ENCODE measurements at places on chromosomes 2 and 18.

- DNase-seq = no peak
Measured at GRCh38 chr2:53998834-53999233, 28.0 kb upstream of the PSME4 start.

DNA sequence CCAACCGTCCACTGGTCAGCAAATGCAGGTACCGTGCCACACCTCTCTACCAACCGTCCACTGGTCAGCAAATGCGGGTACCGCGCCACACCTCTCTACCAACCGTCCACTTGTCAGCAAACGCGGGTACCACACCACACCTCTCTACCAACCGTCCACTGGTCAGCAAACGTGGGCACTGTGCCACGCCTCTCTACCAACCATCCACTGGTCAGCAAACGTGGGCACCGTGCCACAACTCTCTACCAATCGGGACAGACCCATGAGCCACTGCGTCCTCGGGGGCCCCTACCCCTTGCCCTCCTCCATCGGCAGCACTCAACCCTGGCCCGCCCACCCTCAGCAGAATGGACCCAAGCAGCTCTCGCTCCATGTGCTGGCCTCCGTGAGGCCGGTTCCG, 226.4 kb upstream of the SALL3 start:
- DNase-seq = no peak

DNA sequence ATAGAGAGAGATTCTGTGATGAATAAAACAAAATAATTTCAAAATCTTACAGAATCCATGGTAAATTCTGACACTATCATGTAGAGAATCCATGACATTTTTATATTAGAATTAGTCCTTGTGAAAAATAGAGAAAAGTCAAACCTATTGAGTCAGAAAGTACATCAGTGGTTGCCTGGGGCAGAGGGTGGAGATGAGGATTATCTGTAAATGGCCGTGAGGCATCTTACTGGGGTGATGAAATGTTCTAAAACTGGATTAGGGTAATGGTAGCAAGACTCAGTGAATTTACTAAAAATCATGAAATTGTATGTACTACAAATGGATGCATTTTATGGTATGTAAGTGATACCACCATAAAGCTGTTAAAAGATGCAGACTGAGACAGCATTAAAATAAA, 323.1 kb downstream of the SLC8A1 start:
- DNase-seq = no peak

DNA sequence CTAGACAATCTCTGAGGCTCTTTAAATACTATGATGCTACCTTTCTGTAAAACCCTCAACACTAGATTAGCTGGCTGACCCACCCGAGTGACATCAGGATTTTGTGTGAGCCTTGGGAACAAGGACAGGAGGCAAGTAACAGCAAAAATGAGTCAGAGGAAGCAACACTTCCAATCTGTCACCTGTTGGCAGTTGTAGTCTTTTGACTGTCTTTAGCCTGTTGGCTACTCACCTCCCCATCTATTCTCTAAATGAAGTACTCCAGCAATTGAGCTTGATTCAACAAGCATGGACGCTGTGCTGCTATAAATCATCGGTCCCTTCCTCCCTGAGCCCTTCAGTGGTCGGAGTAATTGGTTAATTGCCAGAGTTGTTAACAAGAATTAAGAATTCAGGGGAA, 898.7 kb downstream of the BCL11A start:
- DNase-seq = no peak

DNA sequence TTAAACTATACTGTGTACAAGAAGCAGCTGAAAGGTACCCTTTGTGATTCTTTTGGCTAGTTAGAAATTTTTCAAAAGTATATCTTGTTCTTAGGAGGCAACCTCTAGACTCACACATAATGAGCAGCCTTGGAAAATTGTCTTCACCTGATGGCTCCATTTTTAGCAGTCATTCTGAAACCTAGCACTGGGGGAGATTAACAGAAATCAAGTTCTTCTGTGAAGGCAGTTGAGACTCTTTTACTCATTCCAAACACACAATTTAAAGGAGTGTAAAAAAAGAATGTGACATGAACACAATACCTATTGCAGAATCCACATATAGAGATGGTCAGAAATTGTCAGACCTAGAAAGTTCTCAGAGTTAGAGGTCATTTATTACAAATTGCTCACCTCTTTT, 197.7 kb downstream of the UBE2E3 start:
- DNase-seq = no peak

DNA sequence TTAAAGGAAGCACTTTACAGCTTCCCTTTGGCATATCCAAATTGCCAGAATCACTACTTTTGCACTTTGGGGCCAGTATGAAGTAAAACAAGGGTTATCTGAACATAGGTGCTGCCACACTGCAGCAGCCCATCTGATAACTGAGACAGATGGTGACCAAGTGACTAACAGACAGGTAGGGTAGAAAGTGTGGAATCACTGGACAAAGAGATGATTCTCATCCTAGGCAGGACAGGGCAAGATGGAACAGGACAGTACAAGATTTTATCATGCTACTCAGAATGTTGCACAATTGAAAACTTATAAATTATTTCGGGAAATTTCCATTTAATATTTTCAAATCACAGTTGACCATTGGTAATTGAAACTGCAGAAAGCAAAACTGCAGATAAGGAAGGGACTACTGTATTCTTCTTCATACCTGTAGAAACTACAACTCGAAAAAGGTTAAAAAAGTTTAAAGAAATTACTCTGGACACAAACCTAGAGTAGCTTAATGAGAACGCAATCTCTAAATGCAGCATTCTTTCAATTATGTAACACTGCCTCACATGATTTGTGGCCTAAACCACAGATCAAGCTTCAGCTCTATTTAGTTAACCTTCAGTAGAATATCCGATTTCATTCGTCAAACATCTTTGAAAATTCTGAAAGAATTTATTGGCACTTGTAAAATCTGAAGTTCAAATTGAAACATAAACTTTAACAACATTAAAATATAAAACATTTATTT, 31.4 kb downstream of the HEATR5B start:
- DNase-seq = no peak

DNA sequence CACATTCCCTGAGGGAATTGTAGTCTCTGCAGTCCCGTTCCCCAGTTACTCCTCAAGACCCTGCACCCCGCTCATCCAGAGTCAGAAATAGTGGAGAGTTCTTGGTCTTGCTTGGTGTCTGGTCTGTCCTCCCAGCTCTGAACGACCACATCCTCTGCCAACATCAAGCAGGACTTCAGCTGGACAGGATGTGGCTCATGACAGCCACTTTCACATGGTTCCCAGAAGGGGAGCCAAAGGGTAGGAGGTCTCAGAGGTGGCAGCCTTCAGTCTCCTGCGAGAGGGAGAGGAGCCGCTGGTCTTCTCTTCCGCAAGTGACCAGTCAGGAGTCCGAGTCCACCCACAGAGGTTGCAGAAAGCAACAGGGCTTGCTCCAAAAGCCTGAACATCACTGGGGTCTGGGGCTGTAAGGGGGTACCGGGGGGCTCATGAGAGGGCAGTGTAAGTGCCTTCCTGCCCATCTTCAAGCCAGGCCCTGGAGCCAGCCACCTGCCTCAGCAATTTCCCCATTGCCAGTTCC, 29.8 kb downstream of the B3GNT7 start:
- no peak for DNase-seq

DNA sequence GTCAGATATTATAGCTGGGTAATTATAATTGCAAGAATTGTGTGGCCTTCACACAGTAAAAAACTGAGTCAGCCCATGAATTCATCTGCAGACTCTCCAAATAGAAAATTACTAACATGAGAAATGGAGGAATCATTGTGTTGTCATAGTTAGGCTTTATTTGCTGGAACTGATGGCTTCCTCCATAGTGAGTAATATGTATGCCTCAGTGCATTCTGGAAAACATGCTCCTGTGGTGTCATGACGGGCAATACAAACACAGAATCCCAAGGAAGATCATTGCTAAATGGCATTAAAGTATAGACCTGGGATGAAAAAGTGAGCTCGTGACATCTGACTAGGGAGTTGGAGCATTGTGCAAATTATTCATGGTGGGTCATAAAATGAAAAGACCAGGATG, 23.6 kb upstream of the NMS start:
- no peak for DNase-seq

GRCh38 chr2:11811036-11811654, 64.7 kb downstream of the LPIN1 start:
- DNase-seq = no peak

DNA sequence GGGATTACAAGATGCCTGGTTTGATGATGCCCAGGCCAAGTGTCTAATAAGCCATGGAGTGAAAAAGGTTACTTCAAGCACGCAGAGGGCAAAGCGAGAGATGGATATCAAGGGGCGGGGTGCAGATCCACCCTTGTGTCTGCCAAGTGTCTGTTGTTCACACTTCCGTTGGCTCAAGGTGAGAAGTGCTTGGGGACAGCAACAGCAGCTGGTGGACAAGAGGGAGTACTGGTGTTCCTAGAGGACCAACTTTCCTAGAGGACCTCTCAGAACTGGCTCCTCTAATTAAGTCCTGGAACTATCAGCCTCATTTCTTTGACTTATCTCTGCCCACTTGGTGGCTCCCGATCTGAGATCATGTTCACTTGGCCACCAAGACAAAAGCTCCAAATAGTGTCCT, 299.1 kb downstream of the PRKCE start:
- DNase-seq = no peak

- DNase-seq = peak; percentile 57
Measured at GRCh38 chr2:222318026-222318711, 19.4 kb upstream of the PAX3 start.

GRCh38 chr2:148253685-148254084, 232.8 kb downstream of the MBD5 start:
- DNase-seq = no peak

- no peak for DNase-seq
Measured at GRCh38 chr18:415617-416612, 84.6 kb downstream of the COLEC12 start.

DNA sequence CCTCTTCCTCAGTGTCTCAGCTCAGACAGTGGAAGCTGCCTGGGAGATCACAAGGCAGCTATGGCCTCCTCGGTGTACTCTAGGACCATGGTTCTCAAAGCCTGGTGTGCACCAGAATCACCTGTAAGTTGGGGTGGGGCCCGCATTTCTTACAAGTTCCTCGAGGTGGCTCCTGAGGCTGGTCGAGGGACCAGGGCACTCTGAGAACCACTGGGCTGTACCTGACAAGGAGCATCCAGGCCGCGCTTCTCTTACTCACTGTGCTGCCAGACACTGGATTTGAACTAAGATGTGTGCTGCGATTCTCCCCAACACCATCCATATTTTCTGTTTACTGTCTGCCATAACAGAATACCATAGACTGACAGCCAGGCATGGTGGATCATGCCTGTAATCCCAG, 59.5 kb downstream of the DIPK1C start:
- DNase-seq = no peak

DNA sequence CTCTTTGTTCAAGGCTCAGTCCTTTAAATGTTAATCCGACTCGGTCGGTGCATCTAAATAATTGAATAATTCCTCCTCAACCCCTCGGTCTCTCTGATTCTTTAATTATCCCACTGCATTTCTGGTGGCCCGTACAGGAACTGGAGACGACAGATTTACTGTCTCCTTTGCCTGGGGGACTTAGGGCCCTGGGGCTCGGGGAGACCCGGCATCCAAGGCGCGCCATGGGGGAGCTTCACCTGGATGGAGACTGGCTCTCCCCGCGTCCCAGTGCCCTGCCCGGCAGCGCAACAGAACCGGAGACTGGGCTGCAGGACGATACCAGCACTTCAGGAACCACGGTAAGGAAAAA, 47.7 kb upstream of the SELENOI start:
- DNase-seq = no peak

GRCh38 chr2:1283020-1283801, 130.1 kb upstream of the TPO start:
- DNase-seq = no peak

GRCh38 chr2:170598067-170598395, 117.1 kb upstream of the SP5 start:
- DNase-seq = no peak

- DNase-seq = no peak
Measured at GRCh38 chr2:239114616-239115265, 266.9 kb downstream of the TWIST2 start.

DNA sequence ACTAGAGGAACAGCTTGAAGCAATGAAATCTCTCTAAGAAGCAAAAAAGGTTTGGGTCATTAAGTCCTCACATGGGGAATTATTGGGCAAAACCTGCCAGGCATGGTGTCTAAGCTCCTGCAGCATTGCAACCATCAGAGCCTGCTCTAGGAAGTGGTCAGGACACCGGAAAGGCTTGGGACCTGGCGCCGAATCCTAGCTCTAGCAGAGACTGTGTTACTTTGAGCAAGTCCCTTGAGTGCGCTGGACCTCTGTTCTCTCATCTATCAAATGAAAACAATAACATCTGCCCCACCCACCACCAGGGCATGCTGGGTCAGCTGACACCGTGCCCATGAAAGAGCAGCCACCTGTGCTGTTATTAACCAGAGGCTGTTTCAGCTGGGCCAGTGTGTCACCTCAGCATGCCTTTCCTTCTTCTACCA, 6.3 kb downstream of the TMEM127 start:
- no peak for DNase-seq

DNA sequence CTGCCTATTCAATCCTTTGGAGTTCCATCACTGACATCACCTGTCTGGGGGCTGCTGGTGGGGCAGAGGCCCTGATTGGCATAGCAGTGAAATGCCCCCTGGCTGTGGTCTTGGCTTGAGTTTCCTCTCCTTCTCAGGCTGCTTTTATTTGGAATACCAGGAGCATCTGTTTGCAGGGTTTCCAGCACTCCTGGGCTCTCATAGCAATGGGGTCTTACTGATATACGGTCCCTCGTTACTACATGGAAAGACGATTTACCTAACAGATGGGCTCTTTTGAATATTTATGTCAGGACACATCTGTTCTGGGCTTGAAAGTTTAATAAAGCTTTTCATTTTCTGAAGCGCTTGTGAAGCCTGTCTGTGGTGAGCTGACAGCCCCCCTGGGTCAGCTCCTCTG, 230.3 kb downstream of the SLC4A3 start:
- no peak for DNase-seq

- no peak for DNase-seq
Measured at GRCh38 chr2:216402751-216403150, 9.5 kb upstream of the SMARCAL1 start.

GRCh38 chr18:37266290-37266689, 299.3 kb downstream of the CELF4 start:
- DNase-seq = no peak

DNA sequence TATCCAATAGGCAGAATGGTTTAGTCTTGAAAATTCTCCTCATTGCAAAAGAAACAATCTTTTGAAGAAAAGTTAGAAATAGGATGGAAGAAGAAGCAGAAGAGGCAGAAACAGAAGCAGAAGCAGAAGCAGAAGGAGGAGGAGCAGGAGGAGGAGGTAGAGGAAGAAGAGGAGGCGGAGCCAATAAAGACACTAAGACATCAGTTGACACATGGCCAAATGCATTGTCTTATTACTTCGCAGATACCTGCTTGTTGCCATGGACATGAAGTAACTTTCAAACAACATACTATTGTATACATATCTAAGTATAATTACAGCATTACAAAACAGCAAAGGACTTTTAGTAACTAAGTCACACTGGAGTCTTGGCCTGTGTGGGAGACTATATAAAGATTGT, 606.3 kb downstream of the METTL4 start:
- DNase-seq = no peak

- DNase-seq = no peak
Measured at GRCh38 chr2:149331023-149331400, 625 bp downstream of the LYPD6 start.

- no peak for DNase-seq
Measured at GRCh38 chr2:9897331-9897737, 54.1 kb downstream of the TAF1B start.

GRCh38 chr2:150052457-150052856, 435.0 kb downstream of the RND3 start:
- no peak for DNase-seq

GRCh38 chr2:201929281-201930026, 104.2 kb upstream of the FZD7 start:
- DNase-seq = no peak

Data from CD4-positive, alpha-beta T cell treated with Interleukin-17A for 1 hour (primary cell).